KBM-7 (cell line): ENCODE measurements at places on chromosomes 16 and 17.

- DNase-seq = no peak
Measured at GRCh38 chr17:19678581-19679453, 30.3 kb downstream of the ALDH3A2 start.

DNA sequence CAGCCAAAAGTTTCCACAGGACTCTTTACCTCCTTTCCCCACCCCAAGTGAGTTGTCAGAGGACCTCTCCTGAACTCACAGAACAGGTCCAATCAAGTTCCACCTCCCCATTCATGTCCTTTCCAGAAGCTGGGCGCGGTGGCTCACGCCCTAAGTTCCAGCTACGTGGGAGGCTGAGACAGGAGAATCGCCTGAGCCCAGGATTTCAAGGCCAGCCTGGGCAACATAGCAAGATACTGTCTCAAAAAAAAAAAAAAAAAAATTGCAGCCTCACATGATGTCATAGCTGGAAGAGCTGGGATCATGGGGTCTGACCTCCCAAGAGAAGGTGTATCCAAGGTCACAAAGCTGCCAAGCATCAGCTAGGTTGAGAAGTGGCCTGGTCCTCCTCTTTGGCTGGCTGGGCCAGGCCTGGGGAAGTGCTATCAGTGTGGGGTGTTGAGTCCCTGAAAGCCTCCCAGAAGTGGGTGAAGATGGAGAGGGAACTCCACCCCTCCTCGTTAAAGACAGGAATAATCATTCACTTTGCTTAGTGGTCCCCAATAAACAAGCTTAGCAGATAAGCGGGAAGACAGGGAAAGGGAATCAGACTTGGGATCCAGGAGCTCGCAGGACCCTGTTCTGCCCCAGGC is 5.5 kb upstream of the MNT start:
- DNase-seq = no peak

DNA sequence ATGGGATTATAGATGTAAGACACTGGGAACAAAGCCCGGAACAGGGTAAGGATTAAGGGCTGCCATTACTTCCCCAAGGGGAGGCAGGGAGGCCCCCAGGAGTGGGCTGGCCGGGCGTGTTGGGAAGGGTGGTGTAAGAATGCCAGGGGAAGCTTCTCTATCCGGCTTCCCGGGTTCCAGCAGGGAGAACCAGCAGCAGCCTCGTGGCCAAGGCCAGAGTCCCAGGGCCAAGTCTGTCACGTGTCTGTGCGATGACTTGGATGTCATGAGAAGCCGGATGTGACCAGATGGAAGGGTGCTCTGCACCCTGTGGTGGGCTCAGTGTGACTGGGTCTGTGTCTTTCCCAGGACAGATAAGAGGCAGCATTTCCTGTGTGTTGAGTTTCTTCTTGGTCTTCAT is 52.1 kb downstream of the SCNN1B start:
- DNase-seq = no peak

DNA sequence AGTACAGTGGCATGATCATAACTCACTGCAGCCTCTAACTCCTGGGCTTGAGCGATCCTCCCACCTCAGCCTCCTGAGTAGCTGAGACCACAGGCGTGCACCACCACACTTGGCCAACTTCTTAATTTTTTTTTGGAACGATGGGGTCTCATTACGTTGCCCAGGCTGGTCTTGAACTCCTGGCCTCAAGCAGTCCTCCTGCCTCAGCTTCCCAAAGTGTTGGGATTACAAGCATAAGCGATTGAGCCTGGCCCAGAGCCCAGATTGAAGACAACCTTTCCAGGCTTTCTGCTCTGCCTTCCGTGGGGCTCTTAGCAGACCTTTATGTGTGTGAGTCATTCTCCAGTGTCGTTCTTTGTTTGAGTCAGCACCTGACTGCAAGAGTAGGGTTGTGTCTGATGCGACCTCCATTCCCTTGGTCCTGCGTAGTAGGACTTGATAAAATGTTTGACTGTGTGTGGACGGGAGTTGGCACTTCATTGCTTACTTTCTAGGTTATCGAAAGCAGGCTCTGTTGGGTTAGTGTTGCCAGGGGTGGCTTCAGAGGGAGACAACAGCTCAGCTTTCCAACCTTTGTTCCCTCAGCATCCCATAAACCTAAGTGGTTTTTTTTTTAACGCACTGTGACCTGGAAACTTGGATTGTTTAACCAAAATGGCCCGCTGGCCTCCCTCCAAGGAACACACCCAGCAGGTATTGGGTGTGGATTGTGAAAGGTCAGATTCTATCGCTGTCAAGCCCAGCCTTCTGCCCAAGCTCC is 26.4 kb downstream of the EEF2K start:
- no peak for DNase-seq

DNA sequence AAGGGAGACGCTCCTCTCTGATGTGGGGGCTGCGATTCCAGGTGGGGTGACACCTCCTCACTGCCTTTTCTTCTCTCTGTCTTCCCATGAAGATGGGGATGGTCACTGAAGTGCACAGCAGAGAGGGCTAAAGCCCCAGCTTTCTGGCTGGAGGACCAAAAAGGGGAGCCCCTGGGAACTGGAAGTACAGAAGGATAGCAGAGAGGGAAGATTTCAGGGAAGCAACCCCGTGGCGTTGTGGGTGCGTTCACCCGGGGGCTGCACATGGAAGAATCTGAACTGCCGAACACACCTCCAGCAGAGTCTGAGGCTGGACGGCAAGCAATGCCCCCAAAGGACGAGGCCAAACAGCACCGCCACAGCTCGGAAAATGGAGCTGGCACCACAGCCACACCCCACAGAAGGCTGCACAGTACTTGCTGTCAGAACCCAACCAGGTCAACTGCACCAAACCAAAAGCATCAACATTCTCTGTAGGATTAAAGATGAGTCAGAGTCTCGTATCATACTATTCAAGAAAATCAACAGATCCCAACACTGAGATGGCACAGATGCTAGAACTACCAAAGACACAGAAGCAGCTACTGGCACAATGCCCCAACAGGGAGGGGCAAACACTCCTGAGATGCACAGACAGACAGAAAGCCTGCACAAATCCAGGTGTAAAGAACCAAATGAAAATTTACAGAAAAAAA is 49.9 kb downstream of the MAP1LC3B start:
- DNase-seq = no peak

- DNase-seq = no peak
Measured at GRCh38 chr17:22463110-22463850, 771.0 kb downstream of the KCNJ18 start.

DNA sequence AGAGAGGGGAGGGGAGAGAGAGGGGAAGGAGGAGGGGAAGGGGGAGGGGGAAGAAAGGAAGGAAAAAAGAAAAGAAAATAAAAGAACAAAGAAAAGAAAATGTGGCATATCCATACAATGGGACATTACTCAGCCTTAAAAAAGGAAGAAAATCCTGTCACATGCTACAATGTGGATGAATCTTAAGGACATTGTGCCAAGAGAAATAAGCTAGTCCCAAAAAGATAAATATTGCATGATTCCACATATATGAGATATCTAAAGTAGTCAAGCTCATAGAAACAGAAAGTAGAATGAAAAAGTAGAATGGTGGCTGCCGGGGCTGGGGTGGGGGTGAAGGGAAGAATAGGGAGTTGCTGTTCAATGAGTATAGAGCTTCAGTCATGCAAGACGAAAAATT is 40.4 kb downstream of the CNGB1 start:
- DNase-seq = no peak

- DNase-seq = no peak
Measured at GRCh38 chr17:8366231-8366630, 10.3 kb downstream of the KRABD2 start.

GRCh38 chr17:27381007-27381501 is 75.2 kb upstream of the KSR1 start:
- DNase-seq = peak; percentile 88

DNA sequence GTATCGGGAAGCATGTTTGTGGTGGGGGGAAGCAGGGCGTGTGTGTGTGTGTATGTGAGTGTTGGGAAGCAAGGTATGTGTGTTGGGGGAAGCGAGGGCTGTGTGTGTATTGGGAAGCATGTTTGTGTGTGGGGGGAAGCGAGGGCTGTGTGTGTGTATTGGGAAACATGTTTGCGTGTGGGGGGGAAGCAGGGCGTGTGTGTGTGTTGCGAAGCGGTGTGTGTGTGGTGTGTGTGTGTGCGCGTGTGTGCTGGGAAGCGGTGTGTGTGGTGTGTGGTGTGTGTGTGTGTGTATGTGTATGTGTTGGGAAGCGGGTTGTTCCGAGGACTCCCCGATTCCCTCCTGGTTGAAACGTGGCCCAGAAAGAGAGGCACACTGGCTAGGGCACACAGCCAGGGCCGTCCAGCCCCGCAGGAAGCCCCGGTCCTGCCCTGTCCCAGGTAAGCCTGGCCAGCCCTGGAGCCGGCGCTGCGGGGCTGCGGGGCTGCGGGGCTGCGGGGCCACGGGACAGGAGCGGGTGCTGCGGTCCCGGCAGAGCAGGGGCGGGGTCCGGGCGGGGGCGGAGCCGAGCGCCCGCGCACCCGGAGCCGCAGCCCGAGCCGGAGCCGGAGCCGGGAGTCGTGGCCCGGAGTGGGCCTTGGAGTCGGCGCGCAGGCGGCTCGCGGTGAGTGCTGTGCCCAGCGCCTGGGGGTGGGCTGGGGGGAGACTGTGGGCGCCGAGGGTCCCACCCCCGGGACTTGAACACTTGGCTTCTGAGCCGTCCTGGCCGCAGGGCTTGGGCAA is at the start of gene NOD2:
TSS of gene NOD2 (plus strand) at position 608 of the 783 bp plus-strand sequence. CDS start 5,890 bp downstream, outside the sequence.
- DNase-seq = no peak

- no peak for DNase-seq
Measured at GRCh38 chr17:74768069-74768762, 7.9 kb downstream of the NAT9 start.
